ENCODE measurements at places on chromosomes 5 and 9.

- peak; percentile 61 for DNase-seq
These were observed at the start of gene GLRX for GRCh38 chr5:95822542-95823181. TSS of gene GLRX (minus strand) at chr5:95822726. CDS start at chr5:95822662, 64 bp downstream.

- DNase-seq: no peak
These were observed 42.1 kb downstream of the PPP1R2B start for GRCh38 chr5:156892223-156892622.

- DNase-seq: no peak
These were observed 7.3 kb downstream of the ACER2 start for GRCh38 chr9:19416143-19416542.

DNA sequence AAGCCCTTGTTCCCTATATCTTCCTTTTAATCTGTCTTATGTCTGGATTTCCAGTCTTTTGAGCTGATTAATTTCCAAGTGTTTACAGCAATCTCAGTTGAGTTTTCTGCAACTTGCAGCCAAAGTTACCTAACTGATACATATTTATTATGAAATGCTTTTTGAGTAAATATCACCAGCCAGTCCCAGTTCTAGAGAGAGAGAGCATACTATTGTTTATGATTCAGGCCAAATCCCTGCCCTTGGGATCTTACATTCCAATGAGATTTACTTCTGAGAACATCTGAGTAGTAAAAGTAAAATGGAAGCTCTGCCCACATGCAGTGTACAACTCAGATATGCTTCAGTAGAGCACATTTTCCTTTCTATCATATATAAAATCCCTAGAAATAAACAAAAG is 661.7 kb downstream of the KCTD16 start:
- DNase-seq: no peak

GRCh38 chr9:128190516-128191405 is 611 bp downstream of the CIZ1 start:
- no peak for DNase-seq

DNA sequence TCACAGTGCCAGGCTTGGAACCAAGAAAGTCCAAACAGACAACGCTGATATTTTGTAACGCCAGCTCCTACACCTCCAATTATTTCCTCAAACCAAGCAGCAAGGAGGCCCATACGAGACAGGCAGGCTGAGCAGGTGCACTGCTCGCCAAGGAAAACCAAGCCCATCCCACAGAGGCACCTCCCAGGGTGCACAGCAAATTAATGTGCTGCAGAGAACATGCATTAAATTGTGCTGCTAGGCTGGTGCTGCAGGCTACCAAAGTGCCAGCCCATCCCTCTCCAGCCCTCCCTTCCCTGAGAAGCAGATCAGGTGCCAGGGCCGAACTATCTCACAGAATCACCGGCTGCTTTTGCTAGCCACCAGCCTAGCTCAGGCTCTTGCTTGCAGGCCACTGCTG is 137.8 kb downstream of the PAX5 start:
- DNase-seq: no peak

Data from right lung (tissue), 10 donors.